ENCODE measurements at places on chromosomes 12 and 14.

- DNase-seq = no peak
Measured at GRCh38 chr14:91277546-91278382, 33.3 kb upstream of the GPR68 start.

DNA sequence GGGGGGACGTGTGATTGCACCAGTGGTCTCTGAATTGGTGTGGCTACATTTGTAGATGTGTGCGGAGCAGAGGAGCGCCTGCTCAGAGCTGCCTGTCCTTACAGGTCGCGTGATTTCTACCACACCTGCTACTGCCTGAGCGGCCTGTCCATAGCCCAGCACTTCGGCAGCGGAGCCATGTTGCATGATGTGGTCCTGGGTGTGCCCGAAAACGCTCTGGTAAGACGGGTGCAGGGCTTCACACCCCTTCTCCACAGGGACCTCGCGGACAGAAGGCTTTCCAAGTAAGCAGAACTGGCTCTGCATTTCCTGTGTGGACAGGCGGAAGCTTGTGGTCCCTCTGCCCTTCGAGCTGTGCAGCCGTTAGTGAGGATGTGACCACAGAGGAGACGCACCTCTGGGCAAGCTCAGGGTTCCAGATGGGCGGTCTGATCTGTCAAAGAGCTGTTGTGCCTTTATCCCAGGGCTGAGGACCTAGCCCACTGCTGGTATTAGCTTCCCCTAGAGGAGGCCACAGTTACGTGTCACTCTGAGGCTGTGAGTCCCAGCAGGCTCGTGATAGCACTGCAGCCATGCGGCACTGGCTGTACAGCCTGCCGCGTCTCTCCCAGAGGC is 47.7 kb downstream of the MAX start:
- no peak for DNase-seq

DNA sequence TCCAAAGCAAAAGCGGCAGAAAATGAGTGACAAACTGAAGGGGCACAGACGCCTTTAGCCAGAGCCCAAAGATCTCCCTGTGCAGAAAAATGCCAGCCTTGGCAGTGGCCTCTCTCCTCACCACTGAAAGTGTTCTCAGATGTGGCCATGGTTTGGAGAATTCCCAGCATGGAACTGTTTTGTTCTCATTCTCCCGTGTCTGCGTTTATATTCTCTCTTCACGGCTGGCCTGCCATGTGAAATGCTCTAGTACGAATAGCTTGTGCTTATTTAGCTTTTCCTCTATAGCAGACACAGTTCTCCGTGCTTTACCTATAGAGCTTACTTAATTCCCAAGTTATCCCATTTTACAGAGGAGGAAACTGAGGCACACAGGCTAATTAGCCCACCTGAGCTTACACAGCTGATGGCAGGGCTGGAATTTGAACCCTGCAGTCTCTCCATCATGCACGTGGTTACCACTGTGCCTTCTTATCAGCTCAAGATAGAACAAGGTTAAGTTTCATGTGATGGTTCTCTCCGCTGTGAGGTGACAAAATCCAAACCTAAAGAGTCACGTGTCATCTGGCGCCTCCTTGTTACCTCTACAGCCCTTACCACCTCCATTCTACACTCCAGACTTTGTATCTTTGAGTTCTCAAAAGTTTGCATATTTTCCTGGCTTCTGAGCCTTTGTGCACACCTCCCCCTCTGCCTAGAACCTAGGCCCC is 141.6 kb downstream of the GCH1 start:
- DNase-seq = no peak

GRCh38 chr12:103177639-103178255 is 220.3 kb downstream of the ASCL1 start:
- no peak for DNase-seq

GRCh38 chr12:57549909-57550640 is at the start of gene KIF5A:
KIF5A (plus strand) TSS chr12:57550044; CDS start chr12:57550272, 228 bp downstream.
- peak; percentile 71 for DNase-seq

- no peak for DNase-seq
Measured at GRCh38 chr12:64730588-64730969, 28.6 kb downstream of the GNS start.

- no peak for DNase-seq
Measured at GRCh38 chr12:116483959-116484750, 75.0 kb upstream of the MAP1LC3B2 start.

DNA sequence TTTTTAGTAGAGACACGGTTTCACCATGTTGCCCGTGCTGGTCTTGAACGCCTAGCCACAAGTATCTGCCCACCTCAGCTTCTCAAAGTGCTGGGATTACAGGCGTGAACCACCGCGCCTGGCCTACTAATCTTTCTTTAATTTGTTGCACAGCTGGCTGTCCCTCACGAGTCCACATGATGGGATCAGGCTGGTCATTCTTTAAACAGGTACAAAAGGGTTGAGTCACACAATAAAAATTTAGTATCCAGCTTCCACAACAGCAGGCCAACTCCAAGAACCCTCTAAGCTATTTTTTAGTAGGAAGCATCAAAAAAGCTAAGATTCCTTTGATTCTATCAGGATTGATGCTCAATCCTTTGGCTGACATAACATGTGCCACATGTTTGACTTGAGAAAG is 17.8 kb downstream of the SINHCAF start:
- no peak for DNase-seq

DNA sequence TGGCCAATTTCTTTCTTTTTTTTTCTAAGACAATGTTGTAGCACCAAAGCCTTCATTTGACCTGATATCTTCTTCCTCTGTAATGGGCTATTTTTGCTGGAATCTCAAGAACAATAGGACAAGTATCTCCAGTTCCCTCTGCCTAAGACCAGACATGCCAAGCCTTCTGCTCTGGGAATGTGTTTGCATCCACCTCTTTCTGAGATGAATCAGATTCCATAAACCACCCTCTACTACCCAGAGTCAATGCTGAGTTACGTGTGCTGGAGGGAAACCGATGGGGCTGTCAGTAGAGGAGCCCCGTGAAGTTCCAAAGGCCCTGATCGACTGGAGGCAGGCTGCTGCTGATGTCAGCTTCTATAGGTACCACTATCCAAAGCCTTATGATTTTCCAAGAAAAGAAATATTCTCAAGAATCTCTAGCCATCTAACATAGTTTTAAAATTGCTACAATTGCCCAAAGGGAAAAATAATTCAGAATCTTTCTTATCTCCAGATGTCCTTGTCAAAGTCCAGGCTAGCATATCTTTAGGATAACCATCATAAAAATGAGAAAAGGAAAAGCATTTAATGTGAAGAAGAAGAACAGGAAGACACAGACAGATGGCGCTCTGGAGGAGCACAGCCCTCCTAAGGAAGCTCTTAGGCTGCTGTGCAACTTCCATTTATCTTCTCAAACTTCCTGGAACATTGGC is 101.9 kb downstream of the SLC8A3 start:
- DNase-seq = peak; percentile 11

DNA sequence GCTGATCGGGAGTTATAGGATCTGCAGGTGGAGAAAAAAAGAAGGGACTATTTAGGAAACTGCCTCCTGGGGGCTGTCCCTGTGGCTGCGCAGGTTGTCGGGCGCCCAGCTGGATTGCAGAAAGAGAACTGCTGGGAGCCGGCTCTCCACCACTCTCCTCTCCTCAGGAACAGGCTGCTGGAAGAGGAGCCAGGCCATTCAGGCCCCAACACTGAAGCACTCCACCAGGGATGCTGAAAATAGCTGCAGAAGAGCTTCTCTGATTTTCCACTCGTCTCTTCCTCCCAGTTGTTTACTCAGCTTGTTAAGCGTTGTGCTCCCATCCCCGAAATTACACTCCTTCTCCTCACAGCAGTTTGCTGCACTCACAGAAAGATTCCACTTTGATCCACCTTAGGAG is 347.3 kb downstream of the GLT1D1 start:
- no peak for DNase-seq

DNA sequence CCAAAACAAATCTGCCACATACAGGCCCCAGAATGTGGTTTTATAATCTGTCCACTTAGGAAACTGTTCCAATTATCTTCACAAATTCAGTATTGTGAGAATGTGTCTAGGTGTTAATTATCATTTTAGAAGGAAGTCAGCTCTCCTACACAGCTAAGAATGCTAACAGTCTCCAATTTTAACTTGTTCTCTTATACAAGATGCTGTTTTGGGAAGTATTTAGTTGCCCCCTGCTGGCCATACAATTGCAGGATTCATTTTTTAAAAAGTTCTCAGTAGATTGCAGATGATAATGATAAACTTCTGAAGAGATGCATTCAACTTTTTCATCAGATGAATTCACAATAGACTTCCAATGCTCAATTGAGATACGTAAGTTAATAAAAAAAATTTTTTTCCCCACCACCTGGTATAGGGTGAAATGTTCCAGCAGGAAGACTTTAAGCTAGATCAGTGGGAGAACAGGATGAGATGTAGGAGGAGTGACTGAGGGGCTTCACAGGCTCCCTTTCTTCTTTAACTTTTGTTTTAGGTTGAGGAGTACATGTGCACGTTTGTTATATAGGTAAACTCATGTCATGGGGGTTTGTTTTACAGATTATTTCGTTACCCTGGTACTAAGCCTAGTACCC is 27.3 kb upstream of the OSBPL8 start:
- peak; percentile 16 for DNase-seq

DNA sequence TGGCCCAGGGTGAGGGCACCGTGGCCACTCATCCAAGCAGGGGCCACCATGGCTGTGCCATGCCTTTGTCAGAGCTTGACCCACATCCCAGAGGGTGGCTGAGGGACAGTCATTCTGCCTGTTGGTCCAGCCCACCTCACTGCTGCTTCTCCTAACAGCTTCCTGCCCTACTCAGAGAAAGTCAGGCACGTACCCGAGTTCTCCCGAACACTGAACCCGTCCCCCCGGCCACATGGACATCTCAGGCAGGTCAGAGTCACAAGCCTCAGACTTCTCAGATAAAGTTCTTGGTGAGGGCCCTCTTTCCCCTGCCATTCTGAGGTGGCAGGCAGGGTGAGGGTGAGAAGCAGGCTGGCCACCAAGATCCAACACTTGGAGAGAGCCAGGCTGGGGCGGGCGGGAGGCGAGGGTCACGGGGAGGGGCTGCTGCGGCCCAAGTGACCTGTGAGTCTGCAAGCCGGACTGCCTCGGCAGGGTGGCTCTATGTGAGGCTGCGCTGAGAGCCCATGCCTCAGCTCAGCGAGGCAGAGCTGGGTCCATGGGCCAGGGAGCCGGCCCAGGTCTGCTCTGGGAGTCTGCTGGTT is 317.8 kb downstream of the TMEM121 start:
- no peak for DNase-seq

DNA sequence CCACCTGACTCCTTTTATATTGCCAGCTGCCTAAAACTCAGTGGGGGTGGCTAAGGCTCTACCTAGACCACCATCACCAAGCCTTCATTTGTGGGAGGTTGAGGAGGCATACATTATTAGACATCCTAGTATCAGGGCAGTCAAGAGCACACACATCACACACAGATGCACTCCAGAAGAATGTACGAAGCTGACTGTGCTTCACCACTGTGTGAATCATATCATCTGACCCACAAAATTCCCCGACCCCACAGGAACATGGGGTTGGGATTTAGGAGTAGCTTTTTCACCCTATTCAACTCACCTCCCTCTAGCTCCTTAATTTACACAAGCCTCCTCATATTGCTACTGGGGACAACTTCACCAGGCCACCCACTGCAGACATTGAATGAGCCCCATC is 64.8 kb upstream of the BDKRB2 start:
- DNase-seq = no peak

- DNase-seq = no peak
Measured at GRCh38 chr14:57051633-57052032, 217.1 kb downstream of the EXOC5 start.

DNA sequence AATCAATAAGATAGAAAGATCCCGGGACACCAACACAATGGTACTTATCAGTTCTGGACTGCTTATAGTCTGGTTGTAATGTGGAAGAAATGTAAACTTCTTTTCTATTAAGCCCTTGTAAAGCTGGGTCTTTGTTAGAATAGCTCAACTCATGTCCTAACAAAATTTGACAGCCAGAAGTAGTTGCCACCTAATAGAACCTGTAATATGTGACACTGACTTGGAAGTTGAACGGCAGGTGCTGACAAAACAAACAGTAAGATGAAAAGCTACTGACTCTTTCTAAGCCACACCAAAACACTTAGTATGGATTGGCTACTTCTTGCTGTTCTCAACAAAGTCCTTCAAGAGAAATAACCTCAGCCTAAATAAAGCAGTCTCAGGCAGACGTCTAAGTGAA is 56.6 kb downstream of the KIF21A start:
- no peak for DNase-seq

All from activated naive CD8-positive, alpha-beta T cell treated with anti-CD3 and anti-CD28 coated beads, Interleukin-2, amount 50 U/mL, for 24 hours (primary cell).